H4 (cell line): ENCODE measurements at places on chromosomes 12 and 14. TPM values are rescaled to one million over a fixed set of nuclear protein-coding genes. Genes with fewer than 3 reads are reported as not detected.

DCAF11 gene
- 53.4 and 78.4 TPM in 2 replicates for total RNA-seq

SIX6 gene
- not detected in 2 replicates for total RNA-seq

WNT1 gene
- total RNA-seq = not detected in 2 replicates

KRT72 gene
- total RNA-seq = not detected in 2 replicates

LGR5 gene
- total RNA-seq = 0.66 and 1.2 TPM in 2 replicates

LMO3 gene
- 0.27 and 2.9 TPM in 2 replicates for total RNA-seq

SRSF5 gene
- 83.3 and 86.9 TPM in 2 replicates for total RNA-seq

CINP gene
- 24.4 and 51.8 TPM in 2 replicates for total RNA-seq

KRT8 gene
- 20.7 and 27.7 TPM in 2 replicates for total RNA-seq
